ENCODE measurements at places on chromosomes 2 and 18. TPM values are rescaled to one million over a fixed set of nuclear protein-coding genes. Genes with fewer than 3 reads are reported as not detected.

The CHRNG gene
- polyA plus RNA-seq: not detected

The AQP12B gene
- polyA plus RNA-seq: not detected

The IL1R2 gene
- 0.49 TPM for polyA plus RNA-seq

The RAB6C gene
- polyA plus RNA-seq: 0.02 TPM

The CNGA3 gene
- not detected for polyA plus RNA-seq

The MEP1B gene
- not detected for polyA plus RNA-seq

The ITGA4 gene
- polyA plus RNA-seq: 10.5 TPM

The TBR1 gene
- polyA plus RNA-seq: under 0.01 TPM

The CHAC2 gene
- polyA plus RNA-seq: 2.9 TPM

The NXPH2 gene
- not detected for polyA plus RNA-seq

DNA sequence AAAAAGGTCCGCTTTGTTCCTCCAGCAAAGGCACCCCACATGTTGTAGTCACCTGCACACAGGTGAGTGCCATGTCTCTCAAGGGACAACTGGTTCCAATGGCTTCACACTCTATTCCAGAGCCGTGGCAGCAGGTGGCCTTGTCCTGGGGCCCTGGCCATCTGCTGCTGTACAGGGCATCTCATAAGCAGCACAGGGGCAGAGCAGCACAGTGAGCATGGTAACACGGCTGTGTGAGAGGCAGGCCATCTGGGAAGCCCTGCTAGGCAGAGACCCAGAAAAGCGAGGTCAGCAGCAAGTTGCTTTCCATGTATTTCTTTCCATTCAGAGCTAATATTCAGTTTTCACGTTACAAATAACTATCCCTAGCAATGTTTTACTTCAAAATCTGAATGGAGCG lies 54.7 kb downstream of the CMPK2 start:
- DNase-seq: no peak

GRCh38 chr2:113910110-113910717 lies 20.3 kb downstream of the ACTR3 start:
- DNase-seq: no peak

DNA sequence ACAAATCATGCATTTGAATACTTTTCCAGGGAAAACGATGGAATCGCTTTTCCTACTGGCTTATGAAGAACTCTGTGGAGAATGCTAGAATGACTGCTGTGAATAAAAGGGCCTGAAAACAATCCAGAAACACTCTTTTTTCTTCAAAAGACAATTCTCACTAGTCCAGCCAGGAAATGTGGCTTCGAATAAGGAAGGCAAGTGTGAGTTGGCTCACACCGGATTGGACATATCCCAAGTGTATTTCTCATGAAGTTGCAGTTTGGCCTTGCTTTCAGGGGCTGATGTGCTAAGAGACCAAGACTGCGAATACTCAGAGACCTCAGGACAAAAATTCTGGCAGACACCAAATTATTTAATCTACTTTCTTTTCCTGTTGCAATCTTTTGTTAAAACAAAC lies 54.1 kb downstream of the FIGN start:
- DNase-seq: no peak

GRCh38 chr2:170322140-170322766 lies 144.3 kb downstream of the MYO3B start:
- DNase-seq: no peak

GRCh38 chr2:177260379-177260778 lies 4.1 kb downstream of the NFE2L2 start:
- DNase-seq: no peak

DNA sequence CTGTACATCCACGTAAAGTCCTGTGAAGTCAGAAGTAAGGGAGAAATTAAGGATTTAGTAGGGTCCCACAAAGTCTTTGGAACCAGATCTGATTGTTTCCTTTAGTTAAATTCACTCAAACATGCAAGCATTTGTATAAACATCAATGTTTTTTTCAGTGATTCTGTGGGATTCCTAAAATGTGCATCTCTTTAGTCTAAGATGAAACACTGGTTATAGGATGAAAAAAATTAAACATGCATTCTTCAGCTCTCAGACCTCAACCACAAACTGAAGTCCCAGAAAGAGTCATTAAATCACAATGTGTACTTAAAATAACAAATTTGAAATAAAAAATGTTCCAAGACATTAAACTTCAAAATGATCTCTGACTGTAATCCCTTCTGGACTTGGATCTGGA lies 76.5 kb upstream of the APCDD1 start:
- DNase-seq: no peak

DNA sequence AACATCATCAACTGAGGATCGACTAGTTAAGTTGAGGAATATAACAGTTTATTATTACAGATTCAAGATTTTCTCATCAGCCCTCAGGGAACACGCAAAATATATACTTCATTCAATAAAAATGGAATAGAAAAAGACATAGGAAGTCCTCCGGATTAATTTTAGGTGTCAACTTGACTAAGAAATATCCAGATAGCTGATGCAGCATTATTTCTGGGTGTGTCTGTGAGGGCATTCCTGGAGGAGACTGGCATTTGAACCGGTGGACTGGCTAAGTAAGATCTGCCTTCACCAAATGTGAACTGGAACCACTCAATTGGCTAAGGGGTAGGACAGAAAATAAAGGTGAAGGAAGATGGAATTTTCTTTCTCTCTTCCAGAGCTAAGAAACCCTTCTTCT lies 845.3 kb downstream of the SOCS6 start:
- no peak for DNase-seq

- DNase-seq: no peak
These were observed 143.3 kb upstream of the ITGB6 start for GRCh38 chr2:160343404-160343803.

GRCh38 chr2:68330691-68331090 lies 10.9 kb upstream of the CNRIP1 start:
- no peak for DNase-seq

DNA sequence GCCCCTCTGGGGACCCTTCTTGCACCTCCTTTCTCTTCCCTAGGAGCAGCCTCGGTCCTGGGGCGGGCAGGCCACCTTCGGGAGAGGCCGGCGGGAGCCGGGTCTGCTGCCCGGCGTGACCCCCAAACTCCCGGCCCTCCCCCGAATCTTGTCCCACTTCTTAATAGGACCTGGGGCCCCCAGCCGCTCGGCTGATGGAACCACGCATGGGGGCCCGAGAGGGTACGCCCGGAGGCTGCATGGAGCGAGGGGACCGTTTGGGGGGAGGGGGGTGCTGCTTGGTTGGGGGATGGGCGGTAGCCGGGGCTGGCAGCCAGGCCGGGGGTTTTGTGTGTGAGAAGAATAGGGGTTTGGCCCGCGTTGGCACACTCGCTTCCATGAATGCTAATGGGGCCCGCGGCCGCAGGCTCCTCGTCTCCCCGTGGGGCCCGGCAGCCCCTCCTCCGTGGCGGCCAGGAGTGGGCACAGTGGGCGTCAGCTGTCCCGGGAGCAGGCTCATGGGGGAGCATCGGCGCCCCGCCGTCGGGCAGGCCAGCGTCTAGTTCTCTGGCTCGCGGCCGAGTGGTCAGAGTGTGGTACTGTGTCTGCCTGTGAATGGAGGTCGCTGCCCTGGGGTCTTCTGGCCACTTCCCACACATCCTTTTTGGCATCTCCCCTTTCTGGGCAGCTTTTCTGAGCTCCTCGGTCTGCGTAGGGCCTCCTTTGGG lies 1.0 kb downstream of the GAREM2 start:
- peak; percentile 84 for DNase-seq

DNA sequence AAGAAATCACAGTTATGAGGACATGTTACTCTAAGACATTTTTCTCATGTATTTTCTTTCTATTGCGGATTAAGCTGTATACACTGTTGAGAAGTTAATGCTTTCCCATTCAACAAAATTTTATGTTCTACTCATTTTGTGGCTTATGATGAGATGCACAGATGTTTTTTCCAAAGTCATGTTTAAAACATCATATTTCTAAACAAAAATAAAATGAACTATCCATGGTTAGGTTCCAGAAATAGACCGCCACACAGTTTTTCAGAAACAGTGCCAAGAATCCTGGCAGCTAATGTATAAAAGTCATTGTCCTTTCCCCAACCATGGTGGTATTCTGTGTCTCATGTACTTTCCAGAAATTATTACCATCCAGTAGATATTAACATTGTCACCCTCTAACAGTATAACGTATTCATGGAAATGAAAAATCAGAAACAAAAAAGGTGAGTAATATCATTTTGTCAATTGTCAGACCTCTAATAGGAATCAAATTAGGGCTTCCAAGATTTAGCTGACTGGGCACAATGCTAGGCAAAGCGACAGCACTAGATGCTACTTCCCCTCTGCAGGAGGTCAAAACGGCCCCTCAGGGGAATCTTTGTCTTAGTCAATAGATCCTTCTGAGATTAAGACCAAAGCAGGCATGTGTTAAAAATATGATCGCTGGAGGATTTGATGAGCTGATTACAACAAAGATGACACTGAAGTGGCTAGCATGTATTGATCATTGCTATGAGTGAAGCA lies 54.4 kb upstream of the ZNF397 start:
- DNase-seq: no peak

DNA sequence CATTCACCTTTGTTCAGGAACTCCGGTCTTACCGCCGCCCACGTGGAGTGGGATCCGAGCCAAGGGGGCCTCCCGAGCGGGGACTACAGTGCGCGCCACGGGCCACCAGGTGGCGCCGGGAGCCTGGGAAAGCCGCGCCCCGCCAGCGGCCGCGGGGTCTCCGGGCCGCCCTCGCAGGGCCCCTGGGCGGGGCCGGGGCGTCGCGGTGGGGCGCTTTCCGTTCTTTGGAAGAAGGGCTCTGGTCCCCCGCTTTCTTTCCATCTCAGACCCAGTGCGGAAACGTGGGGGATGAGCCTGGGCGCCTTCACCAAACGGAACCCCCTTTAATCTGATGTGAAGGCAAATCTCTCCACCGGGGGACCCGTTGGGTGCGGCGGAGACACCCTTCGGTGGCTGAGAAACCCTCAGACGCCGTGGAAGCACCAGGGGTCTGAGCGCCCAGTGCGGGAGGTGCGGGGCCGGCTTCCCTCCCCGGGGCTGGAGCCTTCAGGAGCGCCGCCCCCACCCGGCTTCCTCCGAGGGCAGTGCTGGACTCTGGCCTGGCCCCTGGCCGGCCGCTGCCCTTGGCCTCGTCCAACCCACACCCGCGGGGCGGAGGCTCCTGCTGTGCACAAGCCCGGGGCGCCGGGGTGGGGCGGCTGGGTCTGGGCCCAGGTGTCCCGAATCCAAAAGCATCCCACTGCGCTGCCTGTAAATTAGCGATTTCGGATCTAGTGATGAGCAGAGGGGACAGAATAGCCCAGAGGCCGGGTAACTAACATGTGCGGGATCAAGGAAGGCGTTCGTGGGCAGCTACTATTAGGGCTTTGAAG lies 44.6 kb downstream of the GORASP2 start:
- DNase-seq: peak; percentile 99

- DNase-seq: no peak
These were observed 280.5 kb downstream of the TCF4 start for GRCh38 chr18:55307505-55307904.

- no peak for DNase-seq
These were observed 130.2 kb upstream of the PID1 start for GRCh38 chr2:229401171-229401865.

DNA sequence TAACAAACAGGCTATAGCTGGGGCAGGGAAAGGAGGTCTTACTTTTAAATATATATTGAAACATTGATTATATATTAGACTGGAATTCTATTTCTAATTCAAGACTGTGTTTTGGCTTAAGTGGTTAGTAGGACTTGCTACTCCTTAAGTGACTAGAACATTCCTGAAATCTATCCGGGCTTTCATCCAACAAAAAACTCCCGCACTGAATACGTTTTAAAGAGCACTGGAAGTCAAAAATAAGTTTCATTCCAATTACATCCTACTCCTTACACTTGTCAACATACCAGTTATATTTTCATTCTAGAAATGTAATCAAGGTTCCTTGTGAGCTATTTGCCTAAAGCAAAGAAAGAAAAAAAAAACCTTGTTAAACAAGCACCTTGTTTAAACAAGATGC lies 204.6 kb downstream of the SP3 start:
- DNase-seq: no peak

DNA sequence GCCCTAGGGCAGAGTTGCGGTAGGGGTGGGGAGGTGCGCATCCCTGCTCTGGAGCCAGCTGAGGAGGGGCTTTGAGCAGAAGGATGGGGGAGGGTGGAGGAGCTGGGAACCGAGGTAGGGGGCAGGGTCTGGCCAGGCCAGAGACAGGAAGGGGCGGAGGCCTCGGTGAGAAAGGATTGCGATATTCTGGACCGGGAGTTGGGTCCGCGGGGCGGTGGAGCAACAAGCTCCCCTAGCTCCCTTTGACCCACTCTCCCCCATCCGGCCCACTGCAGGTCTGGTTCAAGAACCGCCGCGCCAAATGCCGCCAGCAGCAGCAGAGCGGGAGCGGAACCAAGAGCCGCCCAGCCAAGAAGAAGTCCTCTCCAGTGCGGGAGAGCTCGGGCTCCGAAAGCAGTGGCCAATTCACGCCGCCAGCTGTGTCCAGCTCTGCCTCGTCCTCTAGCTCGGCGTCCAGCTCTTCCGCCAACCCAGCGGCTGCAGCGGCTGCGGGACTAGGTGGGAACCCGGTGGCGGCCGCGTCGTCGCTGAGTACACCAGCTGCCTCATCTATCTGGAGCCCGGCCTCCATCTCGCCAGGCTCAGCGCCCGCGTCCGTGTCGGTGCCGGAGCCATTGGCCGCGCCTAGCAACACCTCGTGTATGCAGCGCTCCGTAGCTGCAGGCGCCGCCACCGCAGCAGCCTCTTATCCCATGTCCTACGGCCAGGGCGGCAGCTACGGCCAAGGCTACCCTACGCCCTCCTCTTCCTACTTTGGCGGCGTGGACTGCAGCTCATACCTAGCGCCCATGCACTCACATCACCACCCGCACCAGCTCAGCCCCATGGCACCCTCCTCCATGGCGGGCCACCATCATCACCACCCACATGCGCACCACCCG lies 4.8 kb downstream of the OTX1 start:
- peak; percentile 71 for DNase-seq

DNA sequence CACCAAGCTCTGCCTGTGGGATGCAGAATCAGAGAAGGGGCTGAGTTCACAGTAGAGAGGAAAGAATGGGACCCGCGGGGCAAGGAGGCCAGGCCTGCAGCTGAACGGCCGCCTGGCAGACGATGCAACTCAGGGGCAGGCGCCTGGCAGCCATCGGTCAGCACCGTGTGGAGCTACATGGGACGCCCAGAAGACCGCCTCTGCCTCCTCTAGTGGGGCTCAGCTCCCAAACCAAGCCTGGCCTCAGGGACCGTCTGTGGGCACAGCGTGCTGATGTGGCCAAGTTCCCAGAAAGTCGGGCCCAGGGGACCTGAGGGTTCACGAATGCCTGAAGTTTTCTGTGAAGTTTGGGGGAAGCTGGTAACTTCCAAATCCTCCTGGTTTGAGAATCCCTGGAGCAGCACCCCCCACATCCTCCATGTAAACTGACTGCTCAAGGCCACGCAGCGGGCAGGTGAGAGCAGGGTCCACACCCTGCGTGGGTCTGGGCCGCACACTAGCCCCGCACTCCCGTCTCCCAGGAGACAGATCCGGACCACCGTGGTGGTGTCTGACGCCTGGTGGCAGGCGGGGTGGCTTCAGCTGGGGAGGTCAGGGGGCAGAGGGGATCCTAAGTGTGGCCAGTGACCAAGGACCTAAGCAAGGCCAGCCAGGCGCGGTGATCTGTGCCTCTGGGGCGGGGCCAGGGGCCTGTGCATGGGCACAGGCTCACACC lies 14.6 kb downstream of the SNORC start:
- DNase-seq: peak; percentile 24
